ENCODE measurements at places on chromosomes 3 and 15.
A peak's percentile ranks its signal among the peaks of the same experiment; 100 is the strongest.

DNA sequence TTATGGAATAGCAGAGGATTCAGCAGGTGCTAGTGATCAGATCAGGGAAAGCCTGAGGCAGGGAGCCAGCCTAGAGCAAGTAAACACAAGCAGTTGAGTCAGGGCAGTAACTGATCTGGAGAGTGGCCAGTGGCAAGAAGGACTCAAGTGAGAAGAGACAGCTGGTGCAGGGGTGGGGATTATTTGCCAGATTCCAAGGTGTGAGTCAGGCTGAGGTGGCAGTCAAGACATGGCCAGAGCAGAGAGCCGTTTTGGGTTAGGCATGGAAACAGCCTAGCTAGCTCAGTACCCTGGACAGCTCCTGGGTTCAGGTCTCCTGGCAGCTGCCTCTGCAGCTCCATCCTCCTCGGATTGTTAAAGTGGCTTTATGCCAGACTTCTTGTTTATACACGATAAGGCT lies 281.9 kb upstream of the ONECUT1 start:
- peak; percentile 47 for DNase-seq

- DNase-seq, result no peak
These were observed 90.2 kb upstream of the TGFBR2 start for GRCh38 chr3:30516238-30516637.

DNA sequence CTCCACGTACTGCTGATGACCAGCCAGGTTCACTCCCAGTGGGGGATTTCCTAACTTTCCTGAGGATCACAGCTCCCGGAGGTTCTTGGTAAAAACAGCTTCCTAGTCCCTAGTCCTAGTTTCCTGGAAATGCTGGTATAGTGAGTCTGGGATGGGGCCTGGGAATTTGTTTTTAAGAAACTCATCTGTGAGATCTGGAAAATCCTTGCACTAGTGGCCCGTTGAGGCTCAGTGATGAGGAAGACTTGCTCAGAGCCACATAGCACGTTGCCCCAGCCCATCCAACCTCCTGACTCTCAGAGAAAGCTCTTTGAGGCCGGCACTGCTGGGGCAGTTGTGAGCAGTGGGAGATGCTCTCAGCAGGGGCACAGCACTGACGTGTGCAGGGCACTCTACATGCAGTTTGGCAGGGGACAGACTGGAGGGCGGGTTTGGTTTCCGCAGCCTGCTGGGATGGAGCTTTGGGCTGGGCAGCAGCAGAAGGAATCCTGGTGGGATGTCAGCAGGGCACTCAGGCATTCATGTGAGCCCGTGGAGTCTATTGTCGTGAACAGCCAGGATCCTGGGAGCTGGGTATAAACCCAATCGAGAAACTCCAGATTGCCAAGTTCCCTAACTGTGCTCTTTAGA lies 31.6 kb downstream of the SAXO2 start:
- DNase-seq, result no peak

GRCh38 chr15:35958021-35958420 lies 412.1 kb upstream of the DPH6 start:
- no peak for DNase-seq

- DNase-seq, result no peak
These were observed 151.9 kb downstream of the FAM43A start for GRCh38 chr3:194837457-194838127.

DNA sequence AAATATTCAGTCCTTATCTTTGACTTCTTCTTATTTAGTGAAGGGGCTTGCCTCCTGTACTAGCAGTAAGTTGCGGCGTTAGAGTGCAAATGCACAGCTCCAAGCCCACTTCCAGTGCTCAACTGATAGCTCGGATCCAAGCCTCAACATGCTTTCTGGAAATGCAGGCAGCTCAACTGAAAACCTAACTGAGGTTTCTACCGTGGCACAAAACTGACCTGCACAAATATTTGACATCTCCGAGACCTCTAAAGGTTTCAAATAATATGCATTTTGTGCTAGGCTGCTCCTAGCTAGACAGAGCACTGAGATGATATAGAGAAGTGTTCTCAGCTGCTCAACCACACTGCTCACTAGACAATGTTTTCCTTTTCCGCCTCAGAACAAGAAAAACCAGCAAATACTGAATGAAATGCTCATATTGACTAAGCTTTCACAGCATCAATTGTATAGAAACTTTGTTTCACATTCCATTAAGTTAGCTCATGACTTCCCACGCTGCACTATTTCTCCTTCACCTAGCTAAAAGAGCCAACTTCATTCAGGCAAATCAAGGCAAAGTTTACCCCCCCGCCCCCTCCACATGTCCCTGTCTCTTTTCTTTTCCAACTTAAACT lies 822 bp downstream of the ZNF385D start:
- DNase-seq, result no peak

DNA sequence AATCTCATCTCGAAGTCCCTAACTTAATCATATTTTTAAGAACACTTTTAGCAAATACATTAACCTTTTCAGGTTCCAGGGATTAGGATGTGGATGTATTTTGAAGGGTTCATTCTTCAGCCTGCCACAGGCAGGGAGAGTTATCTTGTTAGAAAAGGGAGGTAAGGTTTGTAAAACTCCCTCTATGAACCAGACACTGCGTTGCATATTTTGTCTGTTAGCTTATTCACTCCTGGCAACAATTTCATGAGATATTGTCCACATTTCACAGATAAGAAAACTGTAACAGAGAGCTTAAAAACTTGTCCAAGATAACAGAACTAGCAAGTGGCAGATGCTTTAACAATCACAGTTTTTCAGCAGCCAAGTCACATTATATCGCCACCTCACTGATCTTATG lies 155.4 kb downstream of the DIPK2A start:
- DNase-seq, result no peak

DNA sequence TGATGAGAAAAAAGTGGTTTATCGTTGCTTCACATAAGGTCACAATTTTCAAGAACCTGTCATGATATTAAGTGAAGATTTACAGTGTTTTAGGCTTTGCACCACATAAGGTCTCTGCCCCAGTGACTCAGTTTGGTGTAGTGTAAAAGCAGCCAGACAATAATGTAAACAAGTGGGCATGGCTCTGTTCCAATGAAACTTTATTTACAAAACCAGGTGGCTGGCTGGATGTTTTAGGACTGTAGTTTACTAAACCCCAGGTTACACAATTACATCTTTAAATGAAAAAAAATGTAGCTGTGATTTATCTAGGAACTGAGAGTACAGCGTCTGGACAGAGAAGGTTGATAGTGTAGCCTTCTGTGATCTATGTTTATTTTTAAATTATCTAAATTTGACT lies 9.7 kb upstream of the FBXL22 start:
- DNase-seq, result no peak

DNA sequence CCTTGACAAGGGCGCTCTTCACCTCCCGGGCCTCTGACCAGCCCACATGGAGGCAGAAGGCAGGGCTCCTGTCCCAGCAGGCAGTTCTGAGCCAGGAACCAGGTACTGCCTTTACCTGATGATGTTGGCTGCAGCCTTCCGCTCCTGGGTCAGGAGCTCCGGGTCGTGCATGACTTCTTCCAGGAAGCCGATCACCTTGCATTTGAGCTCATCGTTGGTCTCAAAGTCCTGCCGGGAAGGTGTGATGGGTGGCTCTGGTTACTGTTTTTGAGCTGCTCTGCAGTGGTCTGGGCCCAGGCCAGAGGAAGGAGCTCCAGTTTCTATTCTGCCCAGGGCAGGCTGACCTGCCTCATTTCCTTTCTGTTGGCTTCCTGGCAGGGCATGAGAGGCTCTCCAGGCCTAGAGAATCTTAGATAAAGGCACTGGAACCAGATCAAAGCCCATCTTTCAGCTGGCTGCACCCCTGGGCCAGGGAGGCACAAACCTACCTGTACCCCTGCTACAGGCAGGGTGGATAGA lies 53.2 kb upstream of the CTSH start:
- no peak for DNase-seq

DNA sequence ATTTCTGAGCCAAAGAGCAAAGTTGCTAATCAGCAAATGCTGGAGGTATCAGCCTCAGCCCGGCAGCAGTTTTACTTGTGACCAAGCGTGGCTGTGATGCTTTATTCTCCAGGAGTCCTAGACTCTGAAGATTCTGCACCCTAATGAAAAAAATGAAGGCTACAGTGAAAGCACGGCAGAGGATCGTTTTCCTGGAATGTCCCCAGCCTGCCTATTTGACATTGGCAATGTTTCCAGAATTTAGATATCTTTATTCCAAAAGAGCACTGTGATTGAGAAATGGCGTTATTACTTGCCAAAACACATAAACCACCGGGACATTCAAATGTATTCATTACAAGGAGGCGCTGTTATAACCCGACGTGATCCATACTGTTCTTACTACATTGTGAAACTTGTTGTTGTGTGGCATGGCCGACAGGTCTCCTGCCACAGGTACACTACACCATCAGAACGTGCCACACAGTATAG lies 263.8 kb downstream of the SLCO3A1 start:
- no peak for DNase-seq

- DNase-seq, result no peak
These were observed 3.5 kb upstream of the LINGO1 start for GRCh38 chr15:77636209-77636608.

GRCh38 chr15:84904419-84904818 lies 20.0 kb downstream of the SLC28A1 start:
- no peak for DNase-seq

DNA sequence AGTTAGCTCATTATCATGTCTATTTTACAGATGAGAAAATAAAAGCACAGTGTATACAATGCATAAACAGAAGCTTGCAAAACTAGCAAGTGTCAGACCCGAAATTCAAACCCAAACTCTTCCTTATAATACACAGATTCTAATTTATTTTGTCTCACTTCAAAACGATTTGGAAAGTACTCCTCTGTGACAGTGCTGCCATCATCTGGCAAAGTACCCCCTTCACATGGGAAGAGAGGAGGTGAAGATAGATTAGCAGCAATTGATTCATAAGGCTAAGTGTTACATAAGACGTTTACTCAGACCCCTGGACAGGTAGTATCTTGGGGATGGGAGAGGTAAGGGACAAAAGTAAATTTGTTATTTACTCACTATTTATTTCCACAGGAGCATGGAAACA lies 744.0 kb upstream of the SGO1 start:
- DNase-seq, result no peak

DNA sequence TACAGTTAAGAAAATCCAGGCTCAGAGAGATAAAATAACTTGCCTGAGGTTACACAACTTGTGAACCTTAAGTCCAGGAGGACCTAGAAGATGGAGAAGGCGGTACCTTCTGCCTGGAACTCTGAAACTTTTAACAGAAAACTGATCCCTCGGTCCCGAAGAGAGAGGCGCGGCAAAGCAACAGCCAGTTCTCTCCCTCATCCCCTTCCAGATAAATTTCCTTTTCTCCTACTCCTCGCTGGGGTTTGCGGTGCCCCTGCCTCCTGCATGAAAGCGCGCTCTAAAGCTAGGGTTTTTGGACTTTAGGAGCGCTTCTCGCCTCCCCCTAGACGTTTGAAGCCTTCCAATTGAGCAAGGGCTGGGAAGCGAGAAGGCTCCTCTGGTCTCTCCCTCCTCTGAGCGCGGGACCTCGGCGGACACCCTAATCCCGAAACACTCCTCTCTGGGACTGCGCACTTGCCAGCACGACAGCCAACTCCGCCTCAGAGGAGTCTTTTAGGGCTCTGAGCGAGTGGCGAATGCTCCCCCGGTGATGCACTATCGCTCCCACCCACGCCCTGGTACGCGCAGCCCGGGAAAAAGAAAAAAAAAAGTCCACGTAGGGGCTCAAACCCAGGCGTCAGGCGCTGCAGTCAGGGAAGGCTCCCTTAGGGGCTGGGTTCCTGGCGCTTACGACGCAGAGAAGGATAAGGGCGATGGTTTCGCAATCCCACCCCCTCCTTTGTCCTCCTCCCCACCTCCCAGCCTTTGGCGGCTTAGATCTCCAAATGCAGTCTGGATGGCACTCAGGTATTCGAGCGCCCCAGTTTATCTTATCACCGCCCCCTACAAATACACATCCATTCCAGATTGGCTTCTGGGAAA lies 7.9 kb upstream of the EOMES start:
- DNase-seq, result no peak

- no peak for DNase-seq
These were observed 1.2 kb upstream of the ITIH4 start for GRCh38 chr3:52831500-52832301.

DNA sequence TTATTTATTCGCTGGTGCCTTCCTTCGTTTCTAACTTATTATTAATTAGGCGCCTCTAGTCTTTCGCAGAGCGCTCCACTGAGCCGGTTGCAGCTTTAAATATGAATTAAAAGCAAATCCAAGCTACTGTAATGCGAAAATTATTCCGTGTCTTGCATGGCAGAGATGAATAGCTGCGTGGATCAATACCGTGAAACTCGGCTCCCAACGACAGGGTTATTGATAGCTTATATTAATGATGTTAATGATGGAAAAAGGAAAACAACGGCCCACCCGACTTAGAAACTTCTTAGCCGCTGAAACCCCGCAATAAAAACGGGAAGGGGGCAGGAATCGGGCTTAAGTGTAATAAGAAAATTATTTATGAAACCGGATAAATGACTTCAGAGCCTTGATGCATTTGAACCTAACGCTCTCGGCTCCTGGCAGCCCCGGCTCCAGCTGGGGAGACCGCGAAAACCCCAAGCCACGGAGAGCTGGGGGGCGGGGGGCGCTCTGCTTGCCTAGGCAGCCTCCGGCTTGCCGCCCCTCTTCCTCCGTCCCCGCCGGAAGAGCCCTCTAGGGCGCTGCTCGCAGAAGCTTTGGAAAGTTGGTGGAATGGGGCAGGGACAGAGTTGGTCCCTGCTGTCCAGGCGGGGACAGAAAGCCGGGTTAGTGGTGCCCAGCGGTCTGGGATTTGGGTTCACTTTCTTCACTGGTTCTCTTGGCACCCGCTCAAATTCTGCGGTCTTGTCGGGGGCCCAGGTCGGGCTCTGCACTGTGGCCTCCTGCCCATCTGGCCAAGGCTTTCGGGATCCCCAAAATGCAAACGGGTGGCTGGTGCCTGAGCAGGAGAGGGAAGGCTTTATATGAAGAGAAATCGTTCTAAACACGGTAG lies 7.7 kb upstream of the ONECUT1 start:
- no peak for DNase-seq

GRCh38 chr3:59128685-59129084 lies 78.9 kb upstream of the CFAP20DC start:
- no peak for DNase-seq

DNA sequence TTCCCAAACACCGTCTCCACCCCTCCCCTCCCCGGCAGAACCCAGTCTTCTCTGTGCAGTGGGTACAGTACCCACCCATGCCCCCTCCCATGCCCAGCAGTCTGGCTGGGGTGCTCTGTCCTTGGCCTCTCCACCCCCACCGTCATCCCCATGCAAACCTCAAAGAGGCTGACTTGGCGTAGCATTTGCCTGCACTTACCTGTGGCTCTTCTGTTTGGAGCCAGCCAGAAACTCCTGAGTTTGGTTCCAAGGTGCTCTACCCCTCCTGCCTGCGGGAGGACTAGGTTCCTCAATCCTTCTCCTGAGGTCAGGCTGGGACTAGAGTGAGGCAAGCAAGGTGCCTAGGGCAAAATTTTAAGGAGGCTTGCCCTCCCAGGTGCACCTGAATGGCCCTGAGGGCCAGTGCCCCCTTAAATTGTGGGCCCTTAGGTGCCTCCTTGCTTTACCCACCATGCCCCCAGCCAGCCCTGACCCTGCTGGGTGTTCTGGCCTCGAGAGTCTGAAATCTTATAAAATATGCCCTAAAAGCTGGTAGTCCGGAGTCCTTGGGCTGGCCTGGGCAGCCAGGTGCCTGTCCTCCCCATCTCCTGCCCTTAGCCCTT lies 47.1 kb upstream of the C15orf39 start:
- DNase-seq, result no peak
